ENCODE measurements at places on chromosomes 13 and 19. TPM values are rescaled to one million over a fixed set of nuclear protein-coding genes. Genes with fewer than 3 reads are reported as not detected.

GRCh38 chr13:48783181-48783630 is 129.5 kb downstream of the CYSLTR2 start:
- DNase-seq: no peak
- H3K4me1 ChIP-seq: peaks cover 6% of the 10 kb centered on the region
- no peak overlapping the region for H3K4me3 ChIP-seq
- H3K27me3 ChIP-seq: no peaks in the 10 kb centered on the region

SGCG gene
- 0.70 TPM for total RNA-seq

DNA sequence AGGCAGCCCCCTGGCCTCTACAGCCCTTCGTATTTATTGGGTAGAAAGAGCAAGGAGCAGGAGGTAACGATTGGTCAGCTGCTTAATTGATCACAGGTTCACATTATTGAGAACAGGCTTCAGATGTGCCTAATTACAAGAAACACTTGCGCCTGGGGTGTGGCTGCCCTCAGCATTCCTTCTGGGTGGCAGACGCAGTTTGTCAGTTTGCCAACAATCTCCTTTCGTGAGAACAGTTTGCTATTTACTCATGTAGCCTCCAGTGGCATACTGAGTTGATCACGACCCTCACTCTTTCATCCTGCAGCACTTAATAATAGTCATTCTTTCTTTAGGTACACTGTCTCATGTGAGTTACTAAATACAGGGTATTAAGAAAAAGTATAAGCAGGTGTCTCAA is 985.6 kb downstream of the SLITRK5 start:
- no peak overlapping the region for H3K4me3 ChIP-seq
- H3K36me3 ChIP-seq: no peaks in the 10 kb centered on the region
- DNase-seq: no peak
- no peaks in the 10 kb centered on the region for H3K4me1 ChIP-seq

CLIP3 gene
- 78.3 TPM for total RNA-seq

DNA sequence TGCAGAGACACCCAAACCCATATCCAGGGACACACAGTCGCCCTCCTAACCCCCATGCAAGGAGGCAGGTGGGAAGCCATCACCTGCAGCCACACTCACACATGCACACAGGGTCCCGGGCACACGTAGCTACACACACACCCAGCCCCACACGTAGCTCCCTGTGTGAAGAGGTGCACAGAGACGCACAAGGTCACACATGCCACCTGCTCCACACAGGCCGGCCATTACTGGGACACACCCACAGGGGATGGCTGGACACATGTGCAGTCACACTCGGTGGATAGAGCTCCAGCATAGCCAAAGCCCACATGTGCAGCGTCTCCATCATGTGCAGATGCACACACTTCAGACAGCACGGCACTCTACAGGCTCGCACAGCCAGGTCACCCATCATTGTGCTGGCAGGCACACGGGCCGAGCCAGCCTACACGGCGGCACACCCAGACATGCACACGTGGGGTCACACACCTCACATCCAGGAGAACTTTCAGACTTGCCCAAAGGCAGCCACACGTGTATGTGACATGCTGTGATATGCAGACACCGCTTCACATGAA is 1.1 kb downstream of the ZNF835 start:
- DNase-seq: no peak
- no peak overlapping the region for H3K27ac ChIP-seq
- H3K4me3 ChIP-seq: no peak overlapping the region
- H3K4me1 ChIP-seq: no peaks in the 10 kb centered on the region
